Breast epithelium (tissue), 4 donors: ENCODE measurements at places on chromosomes 7 and 10.

DNA sequence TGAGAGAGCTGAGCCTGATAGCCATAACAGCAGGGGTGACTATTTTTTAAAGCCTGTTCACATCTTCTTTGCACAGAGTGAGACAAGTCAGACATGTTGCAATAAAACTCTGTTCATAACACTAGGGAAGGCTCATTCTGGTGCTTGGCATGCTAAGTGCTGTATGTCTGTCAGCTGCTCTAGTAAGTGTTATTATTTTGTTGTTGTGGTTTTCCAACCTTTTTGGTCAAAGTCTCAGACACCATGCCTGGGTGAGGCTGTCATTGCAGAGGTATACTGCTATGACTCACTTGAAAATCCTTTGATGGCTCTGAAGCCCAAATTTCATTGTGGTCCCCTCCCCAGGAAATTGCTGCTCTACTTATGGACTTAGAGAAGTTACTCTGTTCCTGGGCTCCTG lies 129.7 kb downstream of the ADRA2A start:
- no peak for DNase-seq

DNA sequence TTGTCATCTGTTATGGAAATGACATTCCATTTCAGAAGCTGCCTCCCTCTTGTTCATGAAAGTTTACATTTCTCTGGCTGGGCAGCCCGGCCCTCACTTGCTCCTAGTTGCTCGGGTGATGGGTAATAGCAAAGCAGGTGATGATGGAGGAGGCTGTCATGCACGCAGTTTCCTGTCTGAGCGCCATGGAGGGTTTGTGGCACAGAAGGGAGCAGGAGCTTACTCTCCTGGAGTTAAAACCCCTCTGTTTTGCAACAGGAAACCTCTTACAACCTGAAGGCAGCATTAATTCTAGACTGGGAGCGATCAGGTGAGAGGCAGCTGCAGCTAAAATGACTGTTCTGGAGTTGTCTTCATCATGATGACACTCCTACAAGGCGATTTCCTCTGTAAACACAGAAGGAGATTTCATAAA lies 34.1 kb upstream of the MKI67 start:
- DNase-seq, result no peak

- DNase-seq, result no peak
Observed at GRCh38 chr7:43569424-43569823, 13.5 kb upstream of the STK17A start.

DNA sequence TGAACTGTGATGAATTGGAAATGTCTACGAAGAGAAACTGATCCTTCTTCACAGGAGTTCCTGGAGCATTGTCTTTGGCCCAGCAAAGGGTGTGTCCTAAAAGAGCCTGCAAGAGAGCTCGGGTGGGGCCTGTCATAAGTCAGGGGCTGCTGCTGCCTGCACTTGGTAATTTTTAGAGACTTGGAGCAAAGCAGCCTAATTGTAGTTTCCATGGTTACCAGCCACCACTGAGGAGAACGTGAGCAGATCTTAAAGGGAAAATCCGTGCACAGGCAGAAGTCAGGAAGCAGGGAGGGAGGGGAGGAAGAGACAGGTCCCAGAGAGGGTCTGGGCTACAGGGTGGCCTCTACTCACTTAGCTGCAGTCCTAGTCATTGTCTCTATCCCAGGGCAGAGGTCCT lies 463.6 kb downstream of the PLXNA4 start:
- no peak for DNase-seq

- no peak for DNase-seq
Observed at GRCh38 chr7:100584683-100585510, 1.0 kb downstream of the LRCH4 start.

- no peak for DNase-seq
Observed at GRCh38 chr7:2076649-2077064, 156.1 kb downstream of the MAD1L1 start.

DNA sequence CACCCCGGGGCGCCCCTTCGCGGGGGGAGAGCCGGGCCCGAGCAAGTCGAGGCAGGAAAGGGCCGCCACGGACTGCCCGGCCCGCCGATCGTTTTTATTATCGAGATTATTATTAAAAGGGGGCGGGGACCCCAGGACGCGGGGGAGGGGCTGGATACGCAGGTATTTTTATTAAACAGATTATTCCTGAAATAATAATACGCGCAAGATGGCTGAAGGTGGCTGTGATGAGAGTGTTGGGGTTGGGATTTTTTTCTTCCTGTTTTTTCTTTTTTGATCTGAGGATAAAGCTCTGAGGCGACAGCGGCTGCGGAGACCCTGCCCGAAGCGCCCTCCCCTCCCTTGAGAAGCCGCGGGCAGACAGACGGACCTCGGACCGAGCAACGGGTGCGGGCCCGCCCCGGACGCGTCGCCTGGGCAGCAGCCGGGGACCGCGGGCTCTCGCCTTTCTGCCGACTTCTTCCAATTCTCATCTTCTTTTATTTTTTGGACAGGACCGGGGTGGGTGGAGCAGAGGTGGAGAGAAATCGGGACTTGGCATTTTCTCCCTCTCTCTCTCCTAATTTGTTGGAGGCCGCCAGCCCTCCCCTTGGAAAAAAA lies 1.4 kb upstream of the TRIM8 start:
- DNase-seq, result no peak

DNA sequence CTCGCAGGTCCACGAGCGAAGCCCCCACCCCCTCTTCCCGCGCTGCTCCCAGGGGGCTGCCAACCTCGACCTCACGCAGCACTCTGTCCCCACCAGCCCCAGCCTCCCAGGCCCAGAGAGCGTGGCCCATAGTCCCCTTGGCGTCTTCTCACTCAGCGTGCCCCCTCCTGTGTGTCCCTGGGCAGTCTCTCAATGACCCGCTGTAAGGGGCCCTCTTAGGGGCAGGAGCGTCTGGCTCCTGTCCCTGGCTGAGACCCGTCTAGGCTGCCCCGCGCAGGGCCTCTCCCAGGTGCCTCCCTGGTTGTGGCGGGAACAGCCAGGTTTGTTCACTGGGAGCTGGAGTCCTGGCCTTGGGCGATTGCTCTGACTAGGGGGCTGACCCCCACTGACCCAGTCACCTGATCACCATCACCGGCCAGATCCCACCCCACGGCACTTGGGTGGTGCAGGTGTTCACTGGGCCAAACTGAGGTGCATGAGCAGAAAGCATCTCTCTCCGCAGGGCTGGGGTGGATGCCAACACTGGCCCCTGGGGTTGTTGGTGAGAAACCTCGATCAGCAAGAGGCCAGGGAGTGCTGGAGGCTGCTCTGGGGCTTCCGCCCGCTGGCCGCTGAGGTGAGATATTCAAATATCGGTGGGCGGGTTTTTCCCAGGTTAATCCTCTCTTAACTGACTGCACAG lies 12.6 kb upstream of the WDFY4 start:
- no peak for DNase-seq

DNA sequence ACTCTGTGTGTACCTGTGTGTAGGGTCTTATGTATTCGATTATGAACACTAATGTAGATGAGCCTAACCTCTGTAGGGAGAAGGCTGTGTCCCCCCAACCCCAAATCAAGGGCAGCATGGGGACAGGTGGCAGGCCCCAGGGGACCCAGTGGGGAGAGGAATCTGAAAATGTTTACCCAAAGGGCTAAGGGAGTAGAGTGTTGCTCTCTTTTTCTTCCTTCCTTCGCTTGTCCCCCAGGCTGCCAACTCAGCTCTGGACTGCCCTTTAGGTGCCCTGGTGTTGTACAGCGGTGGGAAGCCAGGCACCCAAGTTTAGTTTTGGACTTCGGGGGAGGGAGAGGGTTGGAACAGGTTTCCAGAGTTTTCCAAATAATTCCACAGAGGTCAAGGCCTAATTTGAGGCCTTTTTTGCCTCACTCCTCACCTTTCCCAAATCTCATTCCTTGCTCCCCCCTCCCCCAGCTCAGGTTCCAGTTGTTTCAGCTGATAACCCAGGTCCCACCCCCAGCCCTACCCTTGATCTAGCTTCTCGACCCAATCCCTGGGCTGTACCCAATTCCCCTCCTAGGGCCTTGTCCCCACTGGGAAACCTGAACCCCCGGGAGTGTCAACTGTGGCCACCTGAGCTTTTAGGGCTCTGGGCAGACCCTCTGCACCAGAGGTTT lies 9.1 kb upstream of the PAX2 start:
- DNase-seq, result no peak

GRCh38 chr7:2144926-2145325 lies 87.8 kb downstream of the MAD1L1 start:
- DNase-seq, result no peak

GRCh38 chr10:72080042-72080975 lies 8.0 kb downstream of the SPOCK2 start:
- peak; percentile 45 for DNase-seq

- no peak for DNase-seq
Observed at GRCh38 chr10:77574438-77574837, 63.2 kb downstream of the KCNMA1 start.

- no peak for DNase-seq
Observed at GRCh38 chr7:47730142-47730541, 148.2 kb upstream of the TNS3 start.

GRCh38 chr7:108093851-108094331 lies 36.3 kb downstream of the LAMB4 start:
- DNase-seq, result no peak

GRCh38 chr7:41039386-41039953 lies 663.4 kb downstream of the INHBA start:
- no peak for DNase-seq

DNA sequence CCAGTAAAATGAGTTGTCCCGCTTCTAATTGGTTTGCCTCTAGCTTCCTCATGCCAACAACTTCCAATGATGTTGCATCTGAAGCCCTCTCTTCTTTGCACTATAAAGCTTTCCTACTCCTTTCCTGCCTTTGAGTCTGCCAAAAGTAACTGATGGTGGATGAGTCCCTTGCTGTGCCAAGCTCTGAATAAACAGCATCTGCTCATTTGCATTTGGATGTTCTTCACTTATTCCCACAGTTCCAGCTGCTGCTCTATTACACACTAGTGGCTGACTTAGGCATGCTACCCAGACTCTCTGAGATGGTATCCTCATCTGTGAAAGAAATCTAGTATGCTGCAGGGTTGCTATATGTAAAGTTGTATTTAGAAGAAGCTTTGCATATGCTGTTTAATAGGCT lies 24.9 kb downstream of the SFR1 start:
- no peak for DNase-seq

DNA sequence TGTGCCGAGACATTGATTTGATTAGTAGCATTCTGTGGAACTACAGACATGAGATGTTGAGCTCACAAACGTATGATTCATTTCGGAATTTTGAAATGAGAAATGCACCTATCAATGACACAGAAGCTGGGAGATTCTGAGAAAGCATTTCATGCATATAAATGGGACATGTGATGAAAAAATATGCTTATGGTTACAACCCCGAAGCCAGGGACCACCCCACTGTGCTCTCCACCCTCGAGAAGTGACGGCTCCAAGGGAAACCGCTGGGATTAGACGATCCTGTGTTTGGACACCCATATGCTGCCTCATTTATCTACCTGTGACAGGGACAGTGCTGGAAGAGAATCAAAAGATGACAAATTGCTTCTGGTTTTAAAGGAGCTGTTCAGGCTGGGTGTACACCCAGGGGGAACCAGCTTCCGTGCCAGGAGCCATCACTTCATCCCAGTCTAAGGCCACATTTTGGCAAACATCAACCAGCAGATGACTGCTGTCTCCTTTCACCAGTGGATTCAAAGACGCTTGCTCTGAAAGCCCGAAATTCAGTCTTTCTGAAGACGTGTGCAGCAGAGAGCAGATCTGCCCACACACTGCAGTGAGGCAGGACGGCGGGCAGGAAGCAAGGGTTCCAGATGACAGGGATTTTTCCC lies 109.9 kb downstream of the ATXN7L1 start:
- DNase-seq, result no peak

DNA sequence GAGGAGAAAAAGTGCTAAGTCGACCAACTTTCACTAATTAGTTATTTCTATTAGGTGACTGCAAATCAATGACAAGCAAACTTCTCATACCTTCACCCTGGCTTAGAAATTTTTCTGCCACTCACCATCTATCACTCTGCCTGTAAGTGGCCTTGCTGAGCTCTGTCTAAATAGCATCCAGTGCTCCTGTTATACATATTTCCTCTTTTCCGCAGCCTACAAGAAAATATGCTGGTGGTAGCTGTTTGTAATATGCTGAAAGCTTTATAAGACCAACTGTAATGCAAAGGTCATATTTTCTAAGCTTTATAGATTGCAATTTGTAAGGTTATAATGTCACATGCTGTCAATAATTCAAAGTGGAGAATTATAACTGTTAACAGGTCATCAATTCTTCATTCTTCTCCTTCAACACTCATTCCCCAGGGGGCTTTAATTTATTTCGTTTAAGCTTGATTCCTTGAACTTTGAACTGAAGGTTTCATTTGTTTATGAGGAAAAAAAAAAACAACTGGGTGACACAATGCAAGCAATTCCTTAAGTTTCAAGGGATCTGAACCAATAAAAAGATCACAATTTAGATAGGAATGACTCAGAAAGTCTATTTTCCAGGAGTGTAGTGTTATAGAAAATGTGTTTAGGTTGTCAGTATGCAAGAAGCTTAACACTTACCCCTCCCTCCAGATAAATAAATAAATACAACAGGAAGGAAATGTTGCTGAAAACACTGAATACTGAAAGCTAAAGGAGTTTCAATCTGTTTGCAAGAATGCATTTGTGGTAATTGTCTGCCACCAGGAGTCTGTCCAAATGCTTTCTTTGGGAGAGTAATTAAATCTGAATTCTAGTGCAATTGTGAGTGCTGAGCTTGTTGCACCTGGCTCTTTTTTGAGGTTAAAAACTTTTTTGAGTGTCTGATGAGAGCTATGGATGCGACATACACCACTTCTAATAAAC lies 183.7 kb downstream of the SORCS1 start:
- DNase-seq, result no peak

DNA sequence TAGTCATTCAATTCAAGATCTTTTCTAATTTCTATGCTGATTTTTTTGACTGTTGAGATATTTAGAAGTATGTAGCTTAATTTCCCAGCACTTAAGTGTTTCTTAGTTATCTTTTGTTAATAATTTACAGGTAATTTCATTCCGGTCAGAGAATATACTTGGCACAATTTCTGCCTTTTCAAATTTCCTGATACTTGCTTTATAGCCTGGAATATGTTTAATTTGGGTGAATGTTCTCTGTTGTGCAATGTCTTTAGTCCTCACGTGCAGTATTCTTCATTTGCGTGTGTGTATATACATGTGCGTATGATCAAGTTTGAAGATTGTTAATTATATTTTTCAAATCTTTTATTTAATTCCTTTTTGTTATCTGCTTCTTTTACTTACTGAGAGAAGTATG lies 989.3 kb downstream of the LRMDA start:
- no peak for DNase-seq

- DNase-seq, result no peak
Observed at GRCh38 chr10:100575585-100576281, 40.0 kb downstream of the HIF1AN start.

GRCh38 chr7:28077616-28078015 lies 103.0 kb downstream of the JAZF1 start:
- no peak for DNase-seq

- no peak for DNase-seq
Observed at GRCh38 chr10:122441961-122442360, 12.5 kb upstream of the ARMS2 start.
